HFFc6 (cell line): ENCODE measurements at places on chromosomes 7 and 10.

- peak; percentile 75 for DNase-seq
These were observed at the start of gene NDUFB8 for GRCh38 chr10:100529475-100530298. Gene NDUFB8, minus strand, starts transcription at chr10:100529871. Its CDS starts 20 bp downstream, at chr10:100529851.

GRCh38 chr10:57696641-57697040, 571.1 kb downstream of the IPMK start:
- peak; percentile 89 for DNase-seq

- DNase-seq, result no peak
These were observed 171.8 kb downstream of the SEMA3A start for GRCh38 chr7:84022684-84023308.

- DNase-seq, result no peak
These were observed 388.9 kb upstream of the NPVF start for GRCh38 chr7:25617214-25617613.

DNA sequence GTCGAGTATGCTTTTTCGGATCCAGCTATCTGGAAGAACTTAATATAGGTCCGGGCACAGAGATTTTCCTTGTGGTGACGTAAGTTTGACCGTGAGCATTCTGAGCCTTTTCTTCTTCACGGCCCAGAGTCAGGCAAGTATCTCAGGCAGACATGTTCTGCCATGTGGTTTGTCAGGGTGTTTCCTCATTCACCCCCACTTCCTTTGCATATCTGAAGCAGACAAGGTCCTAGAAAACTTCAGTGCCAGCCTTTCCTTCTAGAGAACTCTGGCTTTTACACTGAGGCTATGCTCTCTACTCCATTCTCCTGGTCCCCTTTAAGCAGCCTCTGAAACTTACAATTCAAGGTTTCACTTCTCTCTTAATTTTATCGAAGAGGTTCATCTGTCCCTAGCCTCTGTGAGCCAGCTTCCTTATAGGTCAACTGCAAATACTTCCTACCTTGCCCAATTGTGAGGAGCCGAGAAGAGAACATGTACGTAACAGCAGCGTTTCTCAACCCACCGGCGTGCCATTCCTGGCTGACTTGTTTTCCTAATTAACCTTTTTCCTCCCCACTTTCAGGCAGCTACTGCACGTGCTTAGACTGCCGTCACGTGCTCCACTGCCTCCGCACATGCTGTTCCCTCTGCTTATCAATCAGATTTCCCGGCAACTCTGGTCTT, 47.3 kb downstream of the CDCA7L start:
- DNase-seq, result no peak

DNA sequence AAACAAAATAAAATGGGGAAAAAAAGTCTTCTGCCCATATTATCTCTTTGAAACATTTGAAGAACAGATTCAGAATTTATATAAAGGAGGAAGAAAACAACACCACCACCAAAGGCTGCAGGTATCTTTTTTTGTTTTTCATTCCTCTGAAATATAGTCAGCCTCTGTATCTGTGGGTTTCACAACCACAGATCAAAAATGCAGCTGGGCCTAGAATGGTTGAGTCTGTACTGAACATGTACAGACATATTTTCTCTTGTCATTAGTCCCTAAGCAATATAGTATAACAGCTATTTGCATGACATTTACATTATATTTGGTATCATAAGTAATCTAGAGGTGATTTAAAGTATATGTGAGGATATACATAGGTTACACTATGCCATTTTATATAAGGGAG, 559.7 kb upstream of the LRRN3 start:
- DNase-seq, result no peak

DNA sequence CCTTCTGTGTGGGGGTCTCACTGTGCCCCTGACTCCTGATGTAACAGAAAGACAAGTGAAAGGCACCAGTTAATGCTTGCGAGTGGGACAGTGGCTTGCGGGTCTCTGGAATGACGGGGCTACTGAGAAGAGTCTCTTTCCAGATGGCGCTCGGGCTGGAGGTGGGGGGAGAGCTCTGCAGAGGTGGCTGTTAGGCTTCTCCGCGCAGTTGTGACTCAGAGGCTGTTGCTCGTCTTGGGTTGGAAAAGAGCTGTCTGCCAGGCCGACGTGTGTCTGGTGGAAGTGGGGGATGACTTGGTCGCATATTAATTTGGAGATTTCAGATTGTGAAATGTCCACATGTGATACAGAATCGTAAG, 27.9 kb upstream of the SH2B2 start:
- DNase-seq, result no peak

DNA sequence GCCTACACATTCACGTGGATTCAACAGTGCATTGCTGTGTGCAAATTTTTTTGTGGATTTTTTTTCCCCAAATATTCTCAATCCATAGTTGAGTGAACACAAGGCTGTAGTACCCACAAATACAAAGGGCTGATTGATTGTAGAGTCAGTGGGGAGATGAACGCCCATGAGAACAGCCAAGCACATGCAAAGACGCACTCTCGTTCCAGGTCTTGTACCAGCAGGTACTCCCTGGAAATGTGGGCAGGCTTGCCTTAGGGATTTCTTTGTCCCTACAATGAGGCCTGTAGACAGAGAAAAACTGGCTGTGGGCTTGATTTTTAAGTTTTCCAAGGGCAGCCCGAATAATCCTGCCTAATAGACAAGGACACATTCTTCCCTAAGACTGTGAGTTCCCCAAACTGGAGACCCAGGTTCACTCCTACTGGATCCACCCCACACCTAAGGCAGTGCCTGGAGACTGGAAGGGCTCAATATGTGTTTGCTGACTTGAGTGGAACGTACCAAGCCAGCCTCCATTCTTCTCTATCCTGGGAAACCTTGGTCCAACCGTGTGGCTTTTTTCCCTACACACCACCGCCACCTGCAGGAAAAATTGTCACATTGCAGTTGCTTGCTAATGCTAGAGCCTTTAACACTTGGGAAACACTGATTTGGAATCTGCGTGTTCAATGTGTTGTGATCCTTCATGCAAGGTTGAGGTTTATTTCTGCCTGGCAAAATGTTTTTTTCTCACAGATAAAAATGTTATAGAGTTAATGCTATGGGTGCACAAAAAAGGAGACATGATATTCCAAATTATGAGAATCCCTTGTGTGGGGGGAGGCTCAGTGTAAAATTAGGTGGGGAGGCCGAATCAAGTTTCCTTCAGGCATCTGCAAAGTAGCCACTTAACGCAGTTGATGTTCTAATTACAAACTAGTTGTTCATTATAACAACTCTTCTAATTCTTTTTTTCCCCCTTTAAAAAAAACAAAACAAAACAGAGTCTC, 49.3 kb downstream of the PPP1R17 start:
- DNase-seq, result peak; percentile 48

GRCh38 chr10:6270951-6271350, 68.2 kb downstream of the PFKFB3 start:
- DNase-seq, result no peak

- no peak for DNase-seq
These were observed 22.6 kb downstream of the COL28A1 start for GRCh38 chr7:7512861-7513597.

DNA sequence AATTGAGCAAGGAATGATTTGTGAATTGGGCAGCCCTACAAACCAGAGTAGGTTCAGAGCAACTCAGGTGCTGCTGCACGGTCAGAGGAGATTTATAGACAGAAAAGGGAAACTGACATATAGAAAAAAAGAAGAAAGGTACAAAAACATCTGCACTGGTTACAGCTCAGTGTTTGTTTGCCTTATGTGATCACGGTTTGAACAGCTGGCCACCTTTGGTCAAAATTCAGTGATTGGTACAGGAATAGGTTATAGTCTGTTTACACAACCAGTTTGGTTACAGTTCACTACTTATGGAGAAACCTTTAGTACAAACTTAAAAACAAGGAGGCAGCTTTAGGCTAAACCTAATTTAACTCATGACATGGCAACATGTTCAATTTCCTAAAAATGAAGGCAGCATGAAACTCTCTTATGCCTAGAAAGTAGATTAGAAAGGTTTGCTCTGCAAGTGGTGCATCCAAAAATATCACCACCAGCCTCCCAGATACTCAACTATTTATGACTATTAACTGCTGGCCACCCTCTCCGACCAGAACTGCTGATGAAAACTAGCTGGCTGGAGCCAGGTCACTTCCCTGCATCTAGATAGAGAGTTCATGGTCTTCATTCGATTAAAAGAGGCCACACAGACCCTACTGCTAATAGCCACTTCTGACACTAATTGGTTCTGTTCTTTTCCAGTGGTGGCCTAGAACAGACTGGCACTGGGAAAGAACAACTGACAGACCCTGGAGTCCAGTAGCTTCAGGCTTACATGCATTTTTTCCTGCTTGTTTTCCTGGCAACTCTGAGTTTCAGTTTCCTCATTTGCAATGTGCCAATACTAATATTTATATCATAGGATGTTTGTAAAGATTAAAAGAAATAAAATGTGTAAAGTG, 548.0 kb downstream of the CCSER2 start:
- no peak for DNase-seq

DNA sequence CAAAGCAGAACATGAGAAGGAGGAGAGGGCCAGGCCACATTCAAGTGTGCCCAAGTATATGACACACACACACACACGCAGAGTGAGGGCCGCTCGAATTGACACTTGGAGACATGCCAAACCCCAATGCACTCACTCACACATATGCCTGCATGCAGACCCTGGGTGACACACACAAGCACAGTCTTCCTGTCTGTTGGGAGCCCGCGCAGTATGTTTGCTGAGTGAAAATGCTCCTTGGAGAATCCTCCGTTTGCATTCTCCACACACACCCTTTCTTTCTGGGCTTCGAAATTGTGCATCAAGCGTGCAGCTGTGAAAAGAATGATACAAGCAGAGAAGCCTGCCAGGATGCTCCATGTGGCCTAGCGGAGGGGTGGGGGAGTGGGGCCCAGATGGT, 120.9 kb downstream of the PLXNA4 start:
- DNase-seq, result no peak

DNA sequence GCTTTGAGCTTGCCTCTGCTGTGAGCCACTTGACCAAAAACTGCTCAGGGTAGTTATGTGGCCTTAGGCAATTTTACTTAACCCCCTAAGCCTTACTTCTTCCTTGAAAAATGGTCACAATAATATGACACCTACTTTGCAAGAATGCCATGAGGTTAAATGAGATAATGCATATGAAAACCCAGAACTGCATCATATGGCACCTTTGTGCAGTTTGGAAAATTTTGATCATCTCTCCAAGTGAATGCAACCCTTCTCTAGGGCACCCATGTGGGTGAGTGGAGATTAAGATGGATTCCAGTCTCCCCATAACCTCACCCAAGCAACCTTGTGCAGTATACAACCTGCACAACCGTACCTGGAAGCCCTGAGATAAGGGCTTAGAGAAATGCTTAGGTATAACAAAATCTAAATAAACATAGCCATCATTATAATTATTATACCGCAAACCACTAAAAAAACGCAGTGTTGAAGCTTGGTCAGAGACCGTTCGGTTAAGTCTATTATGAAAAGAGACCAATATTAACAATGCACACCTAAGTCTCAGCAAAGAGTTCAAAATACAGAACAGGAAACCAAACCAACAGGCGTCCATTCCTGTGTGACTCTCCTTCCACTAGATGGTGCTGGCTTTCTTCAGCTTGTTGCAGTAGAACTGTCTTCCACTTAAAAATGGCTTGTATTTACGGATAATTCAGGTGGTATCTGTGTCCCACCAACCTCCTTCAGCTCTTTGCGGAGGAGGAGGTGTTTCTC, 21.0 kb upstream of the ASB15 start:
- peak; percentile 35 for DNase-seq

- DNase-seq, result peak; percentile 84
These were observed 119.5 kb downstream of the CPED1 start for GRCh38 chr7:121107923-121108498.

DNA sequence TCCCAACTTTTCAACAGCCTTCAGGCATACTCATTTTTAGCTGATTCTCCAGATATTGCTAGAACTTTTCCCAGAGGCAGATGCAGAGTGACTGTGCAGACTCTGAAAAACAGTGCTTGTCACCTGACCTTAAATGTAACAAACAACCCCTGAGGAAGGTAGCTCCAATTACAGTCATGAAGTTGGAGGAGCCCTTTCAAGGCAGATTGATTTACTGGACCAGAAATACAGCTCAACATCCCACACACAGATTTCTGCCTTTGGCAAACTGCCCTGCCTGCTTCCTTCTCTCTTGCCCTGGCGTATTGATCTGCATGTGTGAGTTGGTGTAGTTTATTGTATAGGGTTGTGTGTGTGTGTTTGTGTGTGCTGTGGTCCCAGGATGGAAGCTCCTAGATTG, 38.5 kb downstream of the PYROXD2 start:
- no peak for DNase-seq

DNA sequence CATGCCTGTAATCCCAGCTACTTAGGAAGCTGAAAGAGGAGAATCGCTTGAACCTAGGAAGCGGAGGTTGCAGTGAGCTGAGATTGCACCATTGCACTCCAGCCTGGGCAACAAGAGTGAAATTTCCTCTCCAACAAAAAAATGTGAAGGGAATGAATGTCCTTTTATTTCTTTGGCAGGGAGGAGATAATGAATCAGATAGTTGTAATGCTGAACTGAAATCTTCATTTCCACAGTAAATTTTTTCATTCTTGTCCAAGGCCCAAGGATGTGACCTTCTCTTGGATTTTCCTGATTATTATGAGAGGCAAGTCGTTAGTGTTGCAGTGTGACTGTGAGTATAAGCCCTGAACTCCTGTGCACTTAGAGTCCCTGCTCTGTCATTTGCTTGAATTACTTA, 13.6 kb downstream of the STAMBPL1 start:
- peak; percentile 48 for DNase-seq
